ENCODE measurements at places on chromosomes 5 and 9.

DNA sequence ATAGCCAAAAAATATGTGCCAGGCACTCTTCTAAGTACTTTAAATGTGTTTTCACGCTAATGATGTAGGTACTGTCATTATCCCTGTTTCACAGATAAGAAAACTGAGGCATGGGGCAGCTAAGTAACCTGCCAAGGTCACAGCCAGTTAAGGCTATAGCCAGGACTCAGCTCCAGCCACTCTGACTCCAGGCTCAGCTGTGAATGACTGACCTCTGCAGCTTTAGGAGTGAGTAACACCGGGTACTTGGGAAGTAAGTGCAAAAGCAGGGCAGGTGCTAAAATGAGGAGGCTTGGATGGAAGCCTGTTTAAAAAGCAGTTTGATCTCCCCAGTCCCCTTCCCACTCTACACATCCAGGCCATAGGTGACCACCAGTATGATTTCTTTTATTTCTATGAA is 10.6 kb upstream of the SHC3 start:
- no peak for DNase-seq

DNA sequence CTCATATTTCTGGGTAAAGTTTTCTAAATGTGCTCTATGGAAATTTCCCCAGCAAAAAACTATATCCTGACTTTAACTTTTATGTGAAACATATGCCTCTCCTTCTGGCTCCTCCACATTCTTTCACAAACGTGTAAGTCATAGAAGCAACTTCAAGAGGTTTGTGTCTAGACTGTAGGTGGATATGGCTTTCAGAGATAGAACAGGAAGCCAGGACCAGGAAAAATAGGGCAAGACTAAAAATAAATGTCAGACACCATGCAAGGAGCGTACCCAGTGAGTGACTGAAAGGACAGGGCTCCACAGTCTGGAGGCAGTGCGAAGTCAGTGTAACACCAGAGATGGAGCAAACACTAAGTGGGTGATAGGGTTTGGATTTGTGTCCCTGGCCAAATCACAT is 240.7 kb downstream of the COX7C start:
- DNase-seq, result no peak

DNA sequence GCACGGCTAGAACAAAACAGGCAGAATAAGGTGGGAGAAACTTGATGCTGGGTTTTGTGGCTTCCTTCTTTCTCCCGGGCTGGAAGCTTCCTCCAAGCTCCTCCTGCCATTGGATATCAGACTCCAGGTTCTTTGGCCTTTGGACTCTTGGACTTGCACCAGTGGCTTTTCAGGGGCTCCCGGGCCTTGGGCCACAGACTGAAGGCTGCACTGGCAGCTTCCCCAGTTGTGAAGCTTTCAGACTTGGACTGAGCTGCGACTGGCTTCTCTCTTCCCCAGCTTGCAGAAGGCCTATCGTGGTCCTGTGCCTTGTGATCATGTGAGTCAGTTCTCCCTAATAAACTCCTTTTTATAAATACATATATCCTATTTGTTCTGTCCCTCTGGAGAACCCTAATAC is 364.4 kb downstream of the DNAH5 start:
- no peak for DNase-seq

DNA sequence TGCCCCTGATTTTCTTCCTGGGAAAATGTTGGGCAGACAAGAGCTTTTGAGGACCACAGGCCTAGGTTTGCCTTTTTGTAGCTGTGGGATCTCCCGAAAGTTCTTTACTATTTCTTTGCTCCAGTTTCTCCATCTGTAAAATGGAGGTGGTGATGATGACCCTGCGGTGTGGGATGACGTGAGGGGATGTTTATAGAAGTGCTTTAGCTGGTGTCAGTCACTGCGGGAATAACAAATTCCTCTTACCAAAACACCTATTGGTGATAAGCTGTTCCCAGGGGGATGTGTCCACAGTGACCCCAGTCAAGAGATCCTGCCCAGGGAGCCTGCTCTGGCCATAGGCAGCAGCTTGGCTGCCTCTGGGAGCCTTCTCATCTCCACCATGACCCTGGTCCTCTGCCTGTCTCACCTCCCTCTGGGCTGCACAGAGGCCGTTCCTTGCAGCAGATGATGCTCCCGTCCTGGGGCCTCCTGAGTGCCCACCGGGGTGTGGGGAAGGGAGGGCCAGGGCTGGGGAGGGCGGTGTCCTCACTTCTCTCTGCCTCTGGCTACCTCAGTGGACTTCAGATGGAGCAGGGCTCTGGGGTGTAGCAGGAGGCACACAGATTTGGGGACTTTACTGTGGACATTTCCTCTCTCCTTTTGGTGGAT is 77.2 kb downstream of the COL15A1 start:
- DNase-seq, result no peak

Measured in fibroblast of skin of right biceps (primary cell).